NB4 (cell line): ENCODE measurements at places on chromosomes 7 and 10.

GRCh38 chr7:11373546-11374142 lies 400.0 kb downstream of the PHF14 start:
- peak; percentile 34 for DNase-seq

DNA sequence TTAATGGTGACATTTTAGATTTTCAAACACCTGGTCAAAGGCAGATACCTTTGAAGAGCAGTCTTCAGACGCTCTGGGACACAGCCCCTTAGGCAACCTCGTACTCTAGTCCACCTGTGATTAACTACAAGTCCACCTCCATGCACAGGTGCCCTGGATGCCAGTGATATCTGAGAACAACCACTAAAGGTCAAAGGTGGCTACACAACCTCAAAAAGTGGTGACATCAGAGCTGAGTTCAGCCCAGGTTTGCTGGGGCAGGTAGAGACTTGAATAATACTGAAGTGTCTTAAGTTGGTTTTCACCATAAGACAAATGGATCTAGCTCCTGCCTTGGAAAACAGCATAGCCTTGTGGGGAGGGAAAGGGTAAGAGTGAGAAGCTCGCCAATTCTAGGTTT lies 143.4 kb upstream of the ADO start:
- DNase-seq, result no peak

DNA sequence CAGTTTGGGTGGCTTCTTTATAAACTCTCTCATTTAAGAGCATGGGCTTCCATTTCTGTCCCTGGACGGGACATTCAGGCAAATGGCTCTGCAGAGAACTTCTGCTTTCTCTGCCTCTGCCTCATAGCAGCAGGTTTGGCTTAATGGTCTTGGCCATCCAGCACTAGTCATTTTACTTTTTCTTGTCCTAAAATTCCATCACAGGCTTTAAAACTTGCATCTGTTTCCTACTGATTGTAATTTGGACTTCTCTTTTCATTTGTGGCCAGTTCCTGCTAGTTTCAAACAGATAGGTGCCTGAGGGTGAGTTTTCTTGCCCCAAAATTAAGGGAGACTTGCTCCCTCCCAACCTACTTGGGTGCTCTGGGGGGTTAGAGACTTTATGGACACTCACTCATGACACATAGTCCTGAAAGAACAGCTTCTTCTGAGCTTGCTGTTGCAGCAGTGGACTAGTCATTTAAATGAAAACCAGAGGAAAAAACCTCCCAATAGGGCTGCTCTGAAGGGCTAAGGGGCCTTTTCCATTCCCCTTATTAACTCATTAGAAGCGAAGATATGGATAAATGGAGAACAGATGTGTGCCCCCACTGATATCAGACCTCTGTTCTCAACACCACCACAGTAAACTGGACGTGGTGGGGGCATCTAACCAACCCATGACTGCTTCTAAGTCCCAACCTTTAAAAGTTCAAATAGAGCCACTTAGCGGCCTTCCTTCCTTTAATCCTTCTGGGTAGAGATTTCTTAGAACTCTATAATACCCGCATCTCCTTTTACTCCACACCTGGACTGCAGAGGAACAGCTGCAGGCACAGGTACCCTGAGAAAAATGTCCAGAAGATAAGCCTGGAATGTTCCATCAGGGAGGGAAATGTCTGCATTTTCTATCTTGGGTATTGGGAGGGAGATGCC lies 38.8 kb downstream of the SVOPL start:
- peak; percentile 16 for DNase-seq

GRCh38 chr7:158754746-158755444 lies 50.3 kb upstream of the NCAPG2 start:
- DNase-seq, result no peak

DNA sequence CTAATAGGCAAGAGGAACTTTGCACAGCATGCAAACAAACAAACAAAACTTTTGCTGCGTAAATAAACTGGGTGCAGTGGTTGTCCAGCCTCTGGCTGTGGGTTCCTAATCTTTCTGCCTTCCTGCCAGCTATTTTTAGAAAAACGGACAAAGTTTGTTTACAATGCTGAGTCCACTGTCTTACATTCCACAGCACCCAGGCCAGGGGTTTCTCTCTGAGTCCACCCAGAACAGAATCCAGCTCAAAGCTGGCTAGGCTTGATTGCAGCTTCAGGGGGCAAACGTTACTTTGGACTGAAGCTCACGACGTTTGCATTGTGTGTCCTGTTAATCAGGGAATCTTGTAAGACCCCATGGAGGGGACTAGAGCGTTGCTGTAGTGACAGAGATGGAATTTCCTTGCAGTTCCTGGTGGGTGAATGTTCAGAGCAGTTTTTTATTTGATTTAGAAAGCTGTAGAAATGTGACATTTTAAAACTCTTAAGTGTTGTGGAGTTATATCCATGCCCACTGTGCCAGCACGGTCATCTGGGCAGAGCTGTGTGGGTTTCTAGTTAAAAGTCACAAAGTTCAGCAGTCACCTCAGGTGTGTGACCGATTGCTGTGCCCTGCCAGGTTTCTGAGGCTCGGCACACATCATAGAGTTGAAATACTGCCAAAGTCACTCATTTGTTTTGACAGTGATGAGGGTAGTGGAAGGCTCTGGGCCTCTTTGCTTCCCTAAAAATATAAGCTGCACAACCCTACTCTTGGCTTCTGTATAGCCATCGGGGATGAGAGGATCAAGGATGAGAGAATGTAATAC lies 247.0 kb downstream of the STK31 start:
- no peak for DNase-seq

DNA sequence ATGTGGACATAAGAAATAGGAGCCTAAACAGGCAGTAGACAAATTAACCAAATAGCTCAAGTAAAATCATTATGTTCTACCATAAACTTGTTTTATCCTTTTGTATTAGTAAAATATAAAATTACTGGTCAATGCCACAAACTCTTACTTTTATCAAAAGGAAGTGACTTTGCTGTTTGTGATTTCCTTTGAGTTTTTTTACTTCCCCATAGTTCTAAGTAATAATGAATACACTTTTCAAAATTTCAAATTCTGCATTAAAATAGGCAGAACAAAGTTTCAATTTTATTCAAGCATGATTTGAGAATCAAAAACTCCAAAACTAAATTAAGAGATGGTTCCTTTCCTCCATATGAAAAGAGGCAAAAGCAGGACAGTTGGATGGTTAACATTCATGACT lies 139.7 kb upstream of the ABCB5 start:
- no peak for DNase-seq

DNA sequence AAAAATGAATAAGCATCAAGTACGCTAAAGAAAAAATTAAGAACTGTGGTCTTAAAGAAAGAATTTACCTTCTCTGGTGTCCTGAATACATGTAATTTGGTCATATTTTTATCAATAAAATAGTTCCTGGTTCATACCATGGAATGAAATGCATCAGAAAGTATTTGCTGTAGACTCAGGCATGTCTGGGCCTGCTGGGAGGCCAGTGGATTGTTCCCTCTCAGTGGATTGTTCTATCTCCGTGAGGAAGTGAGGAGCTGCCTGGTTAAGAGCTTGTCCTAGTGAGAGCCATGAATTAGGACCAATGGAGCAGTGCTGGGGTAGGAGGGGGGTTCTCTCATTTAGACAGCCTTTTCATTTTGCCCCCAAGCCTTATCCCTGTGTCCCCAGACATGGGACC lies 211.7 kb upstream of the HABP2 start:
- no peak for DNase-seq

GRCh38 chr7:90853205-90853604 lies 257.1 kb downstream of the CDK14 start:
- no peak for DNase-seq

DNA sequence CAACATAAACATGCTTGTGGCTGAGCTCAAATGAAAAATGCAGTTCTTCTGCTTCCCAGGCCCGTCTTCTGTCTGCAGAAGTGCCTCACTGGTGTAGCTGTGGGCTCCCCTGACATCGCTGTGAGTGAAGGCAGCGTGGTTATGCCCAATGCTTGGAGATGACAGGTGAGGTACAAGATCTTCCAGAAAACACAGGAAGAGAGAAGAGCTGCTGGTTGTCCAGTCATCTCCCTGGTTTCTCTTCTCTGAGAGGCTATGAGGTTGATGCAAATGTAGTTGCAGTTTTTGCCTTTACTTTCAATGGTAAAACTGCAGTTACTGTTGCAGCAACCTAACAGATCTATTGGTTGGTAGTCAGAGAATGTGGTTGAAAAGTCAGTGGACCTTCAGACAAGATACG lies 223.6 kb downstream of the GATA3 start:
- DNase-seq, result no peak

DNA sequence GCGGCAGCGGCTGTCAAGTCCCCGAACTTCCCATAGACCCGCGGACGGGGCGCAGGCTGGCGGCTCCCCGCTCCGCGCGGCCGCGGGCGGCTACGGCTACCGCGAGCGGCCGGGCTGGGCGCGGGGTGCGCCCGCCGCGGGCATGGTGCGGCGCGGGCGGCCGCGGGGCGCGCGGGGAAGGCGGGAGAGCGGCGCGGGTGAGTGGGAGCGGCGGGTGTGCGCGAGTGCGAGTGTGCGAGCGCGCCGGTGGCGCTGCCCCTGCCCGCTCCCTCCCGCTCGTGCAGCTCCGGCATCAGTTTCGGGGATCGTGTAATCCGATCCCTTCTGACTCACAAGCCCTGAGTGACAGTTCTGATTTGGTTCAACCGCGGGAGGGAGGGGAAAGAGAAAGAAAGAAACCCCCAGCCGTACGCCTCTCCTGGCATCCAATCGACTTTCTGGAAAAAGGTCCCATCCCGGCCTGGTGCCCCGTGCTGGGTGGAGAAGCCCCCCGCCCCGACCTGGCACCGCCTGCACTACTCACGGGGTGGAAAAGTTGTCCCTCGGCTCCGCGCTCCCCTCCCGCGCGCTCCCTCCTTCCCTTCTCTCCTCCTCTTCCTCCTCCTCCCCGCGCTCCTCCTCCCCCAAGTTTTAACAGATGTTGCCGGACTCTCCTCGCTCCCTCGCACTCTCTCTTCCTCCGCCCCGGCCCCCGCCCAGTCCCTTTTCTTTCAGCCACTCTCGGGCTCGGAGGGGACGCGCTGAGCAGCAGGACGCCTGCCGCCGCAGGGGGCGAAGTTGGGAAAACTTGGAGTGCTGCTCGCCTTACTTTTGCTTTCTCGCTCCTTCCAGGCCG lies at the start of gene GLI3:
Gene GLI3, minus strand, starts transcription at position 234 of the 835 bp plus-strand sequence. CDS start 13,956 bp downstream, outside the sequence.
- DNase-seq, result peak; percentile 29

DNA sequence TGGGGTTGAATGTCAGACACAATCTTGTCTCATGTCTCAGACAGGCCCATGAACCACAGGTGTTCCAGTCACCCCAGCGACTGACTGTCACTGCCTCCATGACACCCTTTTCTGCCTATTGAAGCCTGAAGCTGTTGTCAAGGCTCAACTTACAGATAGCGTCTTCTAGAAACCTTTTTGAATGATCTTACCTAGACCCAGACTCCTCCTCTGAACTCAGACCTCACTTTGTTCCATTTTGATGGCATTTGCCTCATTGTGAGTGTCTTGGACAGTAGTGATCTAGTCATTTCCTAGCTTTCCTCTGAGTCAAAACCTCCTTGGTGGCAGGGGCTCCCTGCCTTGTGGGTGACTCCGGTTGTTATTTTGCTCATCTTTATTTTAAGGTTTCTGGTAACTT lies 98.3 kb upstream of the AGK start:
- no peak for DNase-seq

GRCh38 chr10:152915-153314 lies 17.7 kb downstream of the ZMYND11 start:
- DNase-seq, result no peak

GRCh38 chr7:47482013-47482875 lies 99.7 kb downstream of the TNS3 start:
- DNase-seq, result peak; percentile 93

- DNase-seq, result no peak
Observed at GRCh38 chr10:131435232-131435631, 123.7 kb upstream of the TCERG1L start.

- DNase-seq, result no peak
Observed at GRCh38 chr7:103658055-103659005, 212.3 kb upstream of the SLC26A5 start.

DNA sequence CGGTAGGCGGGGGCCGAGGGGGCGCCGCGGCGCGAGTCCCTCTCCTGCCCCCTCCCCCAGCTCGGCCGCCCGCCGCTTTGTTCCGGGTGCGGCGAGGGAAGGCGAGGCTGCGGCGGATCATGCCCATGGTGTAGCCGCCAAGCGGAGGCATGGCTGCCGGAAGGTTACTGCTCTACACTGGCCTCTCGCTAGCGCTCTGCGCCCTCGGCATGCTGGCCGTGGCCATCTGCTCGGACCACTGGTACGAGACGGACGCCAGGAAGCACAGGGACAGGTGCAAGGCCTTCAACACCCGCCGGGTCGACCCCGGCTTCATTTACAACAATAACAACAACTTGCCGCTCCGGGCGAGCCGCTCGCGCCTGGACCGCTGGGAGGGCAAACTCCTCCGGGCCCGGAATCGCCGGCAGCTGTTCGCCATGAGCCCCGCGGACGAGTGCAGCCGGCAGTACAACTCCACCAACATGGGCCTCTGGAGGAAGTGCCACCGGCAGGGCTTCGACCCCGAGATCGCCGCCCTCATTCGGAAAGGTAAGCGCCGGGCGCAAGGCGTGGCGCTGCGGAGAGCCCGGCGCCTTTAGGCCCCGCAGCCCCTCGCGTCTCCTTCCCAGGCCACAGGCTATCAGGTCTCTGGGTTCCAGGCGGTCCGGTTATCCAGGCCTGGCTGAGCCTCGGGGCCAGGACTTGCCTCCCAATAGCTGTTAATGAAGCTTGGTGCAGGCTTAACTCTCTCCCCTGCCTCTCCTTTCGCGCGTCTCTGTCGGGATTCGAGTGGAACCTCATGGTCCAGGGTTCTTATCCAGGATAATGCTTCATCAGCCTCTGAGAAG lies 513 bp downstream of the TMEM178B start:
- no peak for DNase-seq

DNA sequence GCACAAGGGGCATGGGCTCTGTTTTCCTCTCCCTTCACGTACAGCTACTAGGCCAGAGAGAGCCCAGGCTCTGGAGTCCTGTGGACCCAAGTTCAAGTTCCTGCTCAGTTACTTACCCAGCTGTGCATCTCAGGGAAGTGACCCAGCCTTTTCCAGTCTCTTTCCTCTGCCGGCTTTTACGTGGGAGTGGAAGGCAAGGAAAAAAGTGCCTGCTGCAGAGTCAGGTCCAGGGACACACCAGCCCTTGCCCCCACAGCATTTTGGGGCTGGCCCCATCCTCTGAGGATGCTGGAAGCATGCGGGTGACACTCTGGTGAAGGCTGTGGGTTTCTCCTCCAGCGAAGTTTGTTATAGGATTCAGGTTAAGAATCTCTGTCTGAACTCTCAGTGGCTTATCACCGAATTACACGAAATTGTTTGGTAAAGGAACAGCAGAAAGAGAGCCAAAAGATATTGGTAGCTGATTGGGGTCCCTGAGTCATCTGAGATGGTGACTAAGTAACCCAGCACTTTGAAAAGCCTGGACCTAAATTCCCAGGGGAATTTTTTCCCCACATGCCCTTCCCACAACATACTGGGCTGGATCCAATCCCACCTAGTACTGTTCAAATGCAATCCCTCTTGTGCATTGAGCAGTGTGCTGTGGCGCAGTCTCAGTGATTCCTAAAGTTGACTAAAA lies 424.3 kb downstream of the RPS24 start:
- no peak for DNase-seq

- peak; percentile 33 for DNase-seq
Observed at GRCh38 chr10:26090026-26090425, 126.5 kb upstream of the GAD2 start.

GRCh38 chr7:155227788-155228458 lies 69.8 kb upstream of the INSIG1 start:
- no peak for DNase-seq

- DNase-seq, result no peak
Observed at GRCh38 chr10:114306116-114306973, 67.3 kb downstream of the VWA2 start.

GRCh38 chr7:116576350-116577319 lies 51.8 kb downstream of the CAV1 start:
- DNase-seq, result no peak
